ENCODE measurements at places on chromosomes 12 and 14. TPM values are rescaled to one million over a fixed set of nuclear protein-coding genes. Genes with fewer than 3 reads are reported as not detected.
A peak's percentile ranks its signal among the peaks of the same experiment; 100 is the strongest.

- DNase-seq, result no peak
- no peaks in the 10 kb centered on the region for H3K36me3 ChIP-seq
- H3K4me1 ChIP-seq, result peaks cover 31% of the 10 kb centered on the region
Observed at GRCh38 chr12:110687396-110688169, 1.3 kb downstream of the HVCN1 start.

DNA sequence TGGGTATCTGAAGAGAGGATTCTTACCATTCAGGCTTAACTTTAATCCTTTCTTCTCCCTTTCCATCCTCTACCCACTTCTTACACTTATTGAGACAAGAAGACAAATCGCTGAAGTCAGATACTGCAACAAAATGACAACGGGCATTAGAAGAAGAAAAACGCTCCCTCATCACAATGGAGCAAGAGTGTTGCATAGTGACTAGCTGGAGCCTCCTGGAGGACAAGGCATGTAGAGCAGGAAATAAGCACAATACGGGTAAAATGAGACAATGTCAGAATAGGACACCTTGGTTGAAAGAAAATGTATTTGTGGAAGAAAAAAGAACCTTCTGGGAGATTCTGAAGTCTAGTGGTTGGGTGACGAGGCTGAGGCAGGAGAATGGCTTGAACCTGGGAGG, 501.0 kb downstream of the RERGL start:
- no peaks in the 10 kb centered on the region for H3K4me1 ChIP-seq
- no peaks in the 10 kb centered on the region for H3K27me3 ChIP-seq
- H3K4me3 ChIP-seq, result no peak overlapping the region
- no peaks in the 10 kb centered on the region for H3K36me3 ChIP-seq
- no peak for DNase-seq

- peaks cover 65% of the 10 kb centered on the region for H3K4me1 ChIP-seq
- no peaks in the 10 kb centered on the region for H3K27me3 ChIP-seq
- peak; percentile 87 for DNase-seq
- H3K36me3 ChIP-seq, result no peaks in the 10 kb centered on the region
- peak within 1 kb of the TSS; percentile 72 for H3K4me3 ChIP-seq
- peak within 1 kb of the TSS; percentile 99 for H3K27ac ChIP-seq
Observed at GRCh38 chr14:75981426-75982265, at the start of gene TGFB3. Gene TGFB3 (minus strand): TSS chr14:75981995. CDS start chr14:75980893, 1,102 bp downstream.

DNA sequence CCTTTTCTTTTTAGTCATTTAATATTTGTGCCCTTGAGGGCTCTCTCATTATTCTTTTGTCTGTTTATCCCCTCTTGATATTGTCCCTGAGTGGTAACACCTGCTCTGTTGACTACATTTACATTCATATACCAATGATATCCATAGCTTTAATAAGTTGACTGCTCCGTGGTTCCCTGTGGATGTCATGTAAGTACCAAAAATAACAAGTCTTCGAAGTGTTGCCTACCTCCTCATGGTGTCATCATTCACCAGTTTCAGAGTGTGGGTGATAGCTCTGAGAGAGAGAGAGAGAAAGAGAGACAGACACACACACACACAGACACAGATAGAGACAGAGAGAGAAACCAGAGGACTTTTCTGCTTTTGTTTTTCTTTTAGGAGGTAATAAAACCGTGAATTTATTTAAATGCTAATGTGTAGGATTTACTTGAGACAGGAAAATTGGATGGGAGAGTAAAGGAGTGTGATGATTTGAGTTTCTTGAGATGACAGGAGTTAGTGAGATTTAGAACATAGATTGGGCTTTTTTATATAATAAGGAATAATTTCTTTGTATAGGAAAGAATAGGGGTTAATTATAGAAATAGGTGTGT, 52.2 kb downstream of the PAPOLA start:
- no peak overlapping the region for H3K4me3 ChIP-seq
- no peaks in the 10 kb centered on the region for H3K27me3 ChIP-seq
- no peak for DNase-seq
- peak overlapping the region; percentile 45 for H3K27ac ChIP-seq
- H3K4me1 ChIP-seq, result no peaks in the 10 kb centered on the region

Gene PTGDR
- total RNA-seq, result 0.89 TPM

DNA sequence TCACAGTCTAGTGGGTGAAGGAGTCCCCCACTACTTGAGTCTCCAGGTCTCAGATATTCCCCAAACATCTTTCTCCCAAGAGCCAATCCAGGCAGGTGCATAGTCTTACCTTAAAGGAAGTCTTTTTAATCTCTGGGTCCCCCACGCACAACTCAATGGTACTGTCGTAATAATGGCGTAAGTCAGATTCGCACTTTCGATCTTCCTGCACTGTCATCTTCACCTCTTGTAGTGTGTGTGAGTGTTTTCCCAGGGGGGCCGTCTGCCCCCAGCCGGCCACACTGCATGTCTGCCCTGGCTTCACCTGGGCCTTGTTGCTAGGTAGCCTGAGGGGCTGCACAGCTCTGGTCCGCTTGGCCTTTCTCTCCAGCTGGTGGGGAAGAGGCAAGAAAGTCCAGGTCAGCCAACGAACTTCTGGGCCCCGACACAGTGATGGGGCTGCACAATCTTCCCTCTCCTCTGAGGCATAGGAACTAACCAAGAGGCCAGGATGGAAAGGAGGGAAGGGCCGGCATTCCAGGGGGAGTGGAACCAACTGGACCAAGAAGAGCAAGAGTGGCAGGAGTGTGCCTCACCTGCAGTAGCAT, 2.1 kb downstream of the GZMB start:
- no peak overlapping the region for H3K27ac ChIP-seq
- H3K27me3 ChIP-seq, result no peaks in the 10 kb centered on the region
- H3K4me1 ChIP-seq, result no peaks in the 10 kb centered on the region
- H3K4me3 ChIP-seq, result no peak overlapping the region
- no peaks in the 10 kb centered on the region for H3K36me3 ChIP-seq

DNA sequence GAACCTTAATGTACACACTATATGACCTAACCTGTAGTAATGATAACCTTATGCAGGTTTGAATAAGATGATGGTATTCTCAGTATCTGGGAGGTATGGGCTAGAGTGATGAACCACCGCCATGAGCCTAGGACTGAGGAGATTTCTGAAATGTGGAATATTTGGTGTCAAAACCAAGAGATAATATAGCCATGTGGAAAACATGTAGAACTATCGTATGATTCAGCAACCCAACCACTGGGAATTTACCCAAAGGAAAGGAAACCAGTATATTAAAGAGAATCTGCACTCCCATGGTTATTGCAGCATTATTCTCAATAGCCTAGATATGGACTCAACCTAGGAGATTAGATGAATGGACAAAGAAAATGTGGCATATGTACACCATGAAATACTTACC, 271.7 kb upstream of the BTG1 start:
- H3K27me3 ChIP-seq, result no peaks in the 10 kb centered on the region
- peak overlapping the region; percentile 28 for H3K27ac ChIP-seq
- no peaks in the 10 kb centered on the region for H3K36me3 ChIP-seq

Gene ANKLE2
- 24.2 TPM for total RNA-seq
